ENCODE measurements at places on chromosomes 11 and 22.

DNA sequence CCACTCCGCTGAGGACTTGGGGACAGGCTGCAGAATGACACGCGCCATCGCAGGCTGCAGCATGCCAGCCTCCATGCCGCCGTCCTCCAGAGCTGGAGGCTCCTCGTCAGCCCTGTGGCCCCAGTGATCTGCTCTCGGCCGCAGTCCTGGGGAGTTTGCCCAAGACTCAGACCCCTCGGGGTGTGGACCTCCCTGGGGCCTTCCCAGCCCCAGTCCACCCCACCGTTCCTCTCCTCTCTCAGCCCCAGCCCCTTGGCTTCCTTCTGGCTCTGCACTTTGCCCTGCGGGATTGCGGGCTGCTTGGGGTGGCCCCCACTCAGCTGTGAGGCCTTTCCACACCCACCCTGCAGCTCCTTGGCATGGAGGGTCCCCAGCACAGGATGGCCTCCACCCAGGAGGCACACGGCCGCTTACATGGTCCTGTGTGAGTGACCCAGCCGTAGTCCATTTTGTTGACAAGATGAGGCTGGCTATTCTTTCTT is 414.9 kb downstream of the TBC1D22A start:
- no peak overlapping the region for H3K27ac ChIP-seq
- peaks cover 35% of the 10 kb centered on the region for H3K36me3 ChIP-seq
- no peak for DNase-seq
- no peak overlapping the region for H3K4me3 ChIP-seq

GRCh38 chr22:30582788-30583545 is 8.5 kb upstream of the GAL3ST1 start:
- no peaks in the 10 kb centered on the region for H3K4me1 ChIP-seq
- peaks cover 57% of the 10 kb centered on the region for H3K36me3 ChIP-seq
- no peaks in the 10 kb centered on the region for H3K27me3 ChIP-seq
- H3K27ac ChIP-seq, result no peak overlapping the region
- H3K4me3 ChIP-seq, result no peak overlapping the region
- no peak for DNase-seq

DNA sequence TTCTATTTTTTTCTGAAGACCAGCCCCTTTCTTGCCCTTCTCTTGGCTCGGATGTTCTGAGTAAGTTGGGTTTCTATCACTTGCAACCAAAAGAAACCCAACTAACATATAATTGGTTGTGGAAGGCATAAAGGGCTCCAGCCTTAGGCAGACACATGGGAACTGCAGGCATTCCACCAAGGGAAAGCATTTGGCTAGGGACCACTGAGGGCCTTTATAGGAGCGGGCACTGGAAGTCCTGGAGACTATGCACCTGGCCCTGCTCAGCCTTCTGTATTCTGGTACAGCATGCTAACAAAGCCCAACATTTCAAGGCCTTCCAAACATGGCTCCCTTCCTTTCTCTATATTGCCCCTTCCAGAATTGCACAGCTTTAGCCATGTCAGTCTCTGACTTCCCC is 17.6 kb upstream of the LMO1 start:
- H3K27ac ChIP-seq, result no peak overlapping the region
- peaks cover 5% of the 10 kb centered on the region for H3K4me1 ChIP-seq
- H3K27me3 ChIP-seq, result peaks cover 8% of the 10 kb centered on the region
- no peak overlapping the region for H3K4me3 ChIP-seq
- DNase-seq, result no peak
- no peaks in the 10 kb centered on the region for H3K36me3 ChIP-seq

DNA sequence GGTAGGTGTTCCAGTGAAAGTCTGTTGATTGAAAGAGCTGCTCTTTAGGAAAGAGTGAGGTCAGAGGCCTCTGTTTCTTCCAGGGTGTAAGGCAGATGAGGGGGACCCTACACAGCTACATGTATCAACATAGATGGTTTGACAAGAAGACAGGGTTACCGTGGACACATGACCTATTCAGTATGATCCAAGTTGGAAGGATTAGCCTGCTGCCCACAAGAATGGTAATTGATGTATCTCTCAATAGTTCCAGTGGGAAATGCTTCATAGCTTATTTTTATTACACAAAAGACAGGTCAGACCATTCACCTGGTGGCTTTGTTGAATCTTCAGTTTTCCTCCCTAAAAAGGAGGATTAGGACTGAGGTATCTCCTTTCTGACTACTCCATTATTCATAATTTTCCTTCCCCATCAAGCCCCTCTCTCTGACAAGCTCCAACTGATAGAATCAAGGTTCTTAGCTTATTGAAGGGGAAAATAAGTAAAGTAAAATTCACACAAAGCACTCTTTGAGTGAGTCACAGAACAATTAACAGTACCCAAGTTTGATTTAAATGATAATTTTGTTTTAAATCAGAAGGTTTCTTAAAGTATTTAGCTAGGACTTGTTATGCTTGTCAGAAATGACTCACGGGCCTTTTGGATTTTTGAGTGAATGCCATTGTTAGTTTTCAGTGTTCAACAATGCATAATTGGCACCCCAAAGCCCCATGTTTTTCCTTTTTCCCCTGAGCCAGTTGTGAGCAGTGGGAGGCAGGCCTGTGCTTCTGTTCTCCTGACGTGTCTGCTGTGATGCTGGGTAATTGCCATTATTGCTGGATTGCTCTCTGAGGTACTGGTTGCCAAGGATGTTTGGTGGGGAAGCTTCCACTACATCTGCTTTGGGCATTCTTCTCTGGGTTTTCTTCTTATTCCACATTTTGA is 373.2 kb downstream of the DDX10 start:
- no peaks in the 10 kb centered on the region for H3K36me3 ChIP-seq
- H3K27ac ChIP-seq, result no peak overlapping the region
- no peaks in the 10 kb centered on the region for H3K4me1 ChIP-seq
- peaks cover 3% of the 10 kb centered on the region for H3K27me3 ChIP-seq
- DNase-seq, result no peak

- peaks cover 24% of the 10 kb centered on the region for H3K27me3 ChIP-seq
- peaks cover 1% of the 10 kb centered on the region for H3K36me3 ChIP-seq
- H3K27ac ChIP-seq, result no peak overlapping the region
- H3K4me3 ChIP-seq, result no peak overlapping the region
- H3K4me1 ChIP-seq, result peaks cover 10% of the 10 kb centered on the region
Observed at GRCh38 chr22:50081426-50082196, 3.6 kb downstream of the MLC1 start.

DNA sequence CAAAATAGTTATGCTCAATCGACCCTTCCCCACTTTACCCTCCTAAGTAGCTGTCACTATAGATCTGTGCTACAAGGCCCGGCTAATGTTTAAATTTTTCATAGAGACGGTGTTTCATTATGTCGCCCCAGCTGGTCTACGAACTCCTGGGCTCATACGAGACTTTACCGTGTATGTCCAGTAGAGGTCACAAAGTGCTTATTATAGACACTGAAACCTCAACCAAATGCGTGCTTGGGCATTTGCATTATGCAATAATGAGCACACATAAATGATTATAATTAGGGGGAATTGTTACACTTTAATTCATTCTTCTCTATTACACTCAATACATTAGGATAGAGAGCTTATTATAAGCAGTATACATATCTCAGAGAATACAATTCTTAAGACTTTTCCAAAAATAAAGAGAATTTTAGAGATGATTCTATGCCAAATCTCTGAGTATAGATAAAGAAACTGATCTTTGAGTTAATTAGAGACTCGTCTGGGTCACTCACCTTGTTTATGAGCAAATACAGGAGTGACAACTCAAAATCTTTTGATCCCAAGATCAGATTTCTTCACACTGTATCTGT is 12.5 kb upstream of the MRPL16 start:
- no peaks in the 10 kb centered on the region for H3K36me3 ChIP-seq
- H3K4me3 ChIP-seq, result no peak overlapping the region
- H3K4me1 ChIP-seq, result peaks cover 6% of the 10 kb centered on the region
- no peak for DNase-seq

All from memory B cell (primary cell).